Posterior cingulate gyrus (tissue), 11 donors: ENCODE measurements at places on chromosomes 1 and 21.

DNA sequence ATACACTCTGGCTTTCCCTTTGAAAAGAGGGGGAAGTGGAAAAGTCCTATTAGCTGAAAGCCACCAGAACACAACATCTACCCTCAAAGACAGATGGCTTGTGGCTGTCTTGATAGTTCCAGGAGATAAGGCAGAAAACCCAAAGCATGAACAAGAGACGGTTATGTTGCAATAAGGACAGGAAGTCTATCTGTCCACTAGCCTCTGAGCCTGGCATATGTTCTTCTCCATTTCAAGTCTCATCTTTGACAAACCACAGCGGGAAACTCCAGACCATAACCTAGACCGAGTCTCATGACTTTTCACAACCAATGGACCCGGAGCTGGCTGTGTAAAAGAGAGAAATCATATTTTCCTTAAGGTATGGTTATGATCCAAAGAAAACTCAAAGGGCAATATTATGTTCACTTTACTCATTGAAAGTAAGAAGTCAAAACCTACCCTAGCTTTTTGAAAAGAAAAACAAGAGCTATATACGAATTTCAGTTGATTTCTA, 33.8 kb downstream of the DUSP10 start:
- no peak for DNase-seq

- DNase-seq: no peak
These were observed 127.2 kb downstream of the ZNF281 start for GRCh38 chr1:200282497-200283122.

- no peak for DNase-seq
These were observed 49.4 kb upstream of the A3GALT2 start for GRCh38 chr1:33370301-33370700.

GRCh38 chr1:117077267-117077666, 17.1 kb downstream of the TTF2 start:
- no peak for DNase-seq

GRCh38 chr1:154682254-154682653, 74.3 kb upstream of the ADAR start:
- DNase-seq: no peak

DNA sequence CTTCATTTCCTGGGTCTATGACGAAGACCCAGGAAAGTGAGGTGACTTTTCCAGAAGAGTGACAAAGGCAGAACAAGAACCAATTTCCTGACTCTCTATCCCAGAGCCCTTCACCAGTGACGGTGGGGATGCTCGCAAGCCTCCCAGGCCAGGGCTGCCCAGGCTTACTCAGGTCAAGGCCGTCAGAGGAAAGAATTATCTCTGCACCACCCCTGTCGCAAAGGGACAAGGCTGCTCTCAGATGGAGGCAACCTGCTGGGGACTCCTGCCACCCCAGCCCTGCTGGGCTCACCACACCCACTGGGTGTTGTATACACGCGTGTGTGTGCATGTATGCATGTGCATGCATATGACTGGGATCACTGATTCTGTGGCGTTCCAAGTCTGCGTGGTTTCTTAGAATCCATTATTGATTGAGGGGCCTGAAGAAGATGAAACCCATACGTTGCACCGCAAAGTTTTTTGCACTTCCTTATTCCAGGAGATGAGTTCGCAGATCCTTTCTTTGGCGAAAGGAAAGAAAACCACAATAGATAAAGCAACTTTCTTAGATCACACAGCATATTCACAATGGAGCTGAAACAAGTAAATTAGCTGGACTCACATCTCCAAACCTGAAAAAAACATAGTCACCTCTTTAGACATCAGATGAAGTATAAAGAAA, 255.8 kb downstream of the RHOU start:
- DNase-seq: no peak
